Epithelial cell of esophagus (primary cell): ENCODE measurements at places on chromosomes 11 and 22.

DNA sequence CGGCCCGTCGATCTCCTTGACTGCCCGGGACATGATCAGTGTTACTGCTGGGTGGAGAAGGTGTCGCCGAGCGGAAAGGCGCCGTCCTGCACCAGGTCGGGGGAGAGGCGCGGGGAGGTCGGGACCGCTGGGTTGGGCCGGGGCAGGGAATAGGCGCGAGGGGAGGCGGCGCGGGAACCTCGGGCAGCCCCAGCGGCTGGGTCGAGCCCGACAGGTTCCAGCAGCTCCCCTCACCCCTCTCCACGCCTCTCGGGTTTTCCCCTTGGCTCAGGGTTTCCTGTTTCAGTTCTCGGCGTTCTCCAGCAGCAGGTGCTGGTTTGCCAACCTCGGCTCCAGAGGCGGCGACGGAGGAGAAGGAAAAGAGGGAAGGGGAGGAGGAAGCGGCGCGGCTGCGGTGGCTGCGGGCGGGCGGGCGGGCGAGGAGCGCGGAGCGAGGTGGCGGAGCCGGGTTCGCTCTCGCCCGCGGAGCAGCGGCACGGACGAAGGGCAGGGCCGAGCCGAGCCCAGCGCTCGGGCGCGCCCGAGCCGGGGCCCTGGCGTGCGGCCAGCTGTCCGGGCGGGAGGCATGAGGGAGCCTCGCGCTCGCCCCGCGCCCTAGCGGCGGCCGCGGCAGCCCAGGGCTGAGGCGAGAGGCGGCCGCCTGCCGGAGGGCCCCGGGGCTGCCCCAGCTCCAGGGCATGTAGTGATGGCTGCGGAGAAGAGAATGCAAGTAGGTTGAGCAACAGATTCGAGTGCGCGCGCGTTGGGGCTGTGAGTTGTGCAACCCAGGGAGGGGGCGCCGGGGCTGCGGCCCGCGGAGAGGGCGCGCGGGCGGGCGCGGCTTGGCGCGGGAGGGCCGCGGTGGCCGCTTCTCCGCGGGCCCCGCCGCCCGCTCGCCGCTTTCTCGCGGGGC is at the start of gene ZC3H12C:
TSS of gene ZC3H12C (plus strand) at position 878 of the 892 bp plus-strand sequence. CDS start 20 bp downstream, outside the sequence.
- peak; percentile 94 for DNase-seq

DNA sequence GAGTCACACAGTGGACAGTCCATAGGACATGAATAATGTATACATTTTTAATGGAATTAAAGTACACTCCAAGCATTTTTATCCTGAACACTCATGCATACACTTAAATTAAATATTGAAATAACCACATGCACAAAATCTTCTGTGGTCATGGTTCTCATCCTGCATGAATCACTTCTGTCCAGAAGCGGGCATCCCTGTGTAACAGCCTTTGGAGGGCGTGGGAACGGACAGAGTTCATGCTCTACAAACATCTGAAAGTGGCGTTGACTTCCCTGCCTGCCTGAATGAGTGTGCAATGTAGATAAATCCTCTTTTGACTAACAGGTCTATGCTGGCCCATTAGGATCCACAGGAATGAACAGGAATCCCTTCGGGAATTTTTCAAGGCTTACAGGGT is 780.2 kb downstream of the BRD1 start:
- DNase-seq, result no peak

- peak; percentile 91 for DNase-seq
These were observed 115.9 kb upstream of the CCDC179 start for GRCh38 chr11:22976146-22976545.

DNA sequence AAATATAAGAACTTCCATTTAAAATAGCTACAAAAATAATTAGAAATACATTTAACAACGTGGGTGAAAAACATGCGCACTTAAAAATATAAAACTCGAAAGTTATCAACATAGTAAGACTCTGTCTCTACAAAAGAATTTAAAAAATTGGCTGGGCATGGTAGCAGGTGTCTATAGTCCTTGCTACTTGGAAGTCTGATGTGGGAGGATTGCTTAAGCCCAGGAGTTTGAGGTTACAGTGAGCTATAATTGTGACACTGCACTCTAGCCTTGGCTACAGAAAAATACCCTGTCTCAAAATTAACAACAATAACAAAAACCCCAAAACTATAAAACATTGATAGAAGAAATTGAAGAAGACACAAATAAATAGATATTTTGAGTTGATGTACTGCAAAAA is 13.8 kb upstream of the CASP12 start:
- no peak for DNase-seq

DNA sequence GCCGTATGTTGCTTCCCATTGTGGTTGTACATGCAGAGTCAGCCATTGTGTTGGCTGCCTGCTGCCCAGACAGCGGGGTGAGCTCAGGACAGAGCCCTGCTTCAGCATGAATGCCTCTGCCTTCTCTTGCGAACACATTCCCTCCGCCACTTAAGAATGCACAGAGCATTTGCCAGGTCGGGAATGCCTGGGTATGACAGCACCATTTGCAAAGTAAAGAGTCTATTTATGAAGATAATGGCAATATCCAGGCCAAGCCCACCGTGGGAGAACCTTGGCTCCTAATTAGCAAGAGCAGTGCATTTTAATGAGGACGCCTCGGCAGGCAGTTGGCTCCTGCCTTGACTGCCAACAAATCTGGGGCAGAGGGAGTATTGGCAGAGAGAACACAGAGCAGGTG is 62.5 kb upstream of the SORL1 start:
- DNase-seq, result peak; percentile 24

DNA sequence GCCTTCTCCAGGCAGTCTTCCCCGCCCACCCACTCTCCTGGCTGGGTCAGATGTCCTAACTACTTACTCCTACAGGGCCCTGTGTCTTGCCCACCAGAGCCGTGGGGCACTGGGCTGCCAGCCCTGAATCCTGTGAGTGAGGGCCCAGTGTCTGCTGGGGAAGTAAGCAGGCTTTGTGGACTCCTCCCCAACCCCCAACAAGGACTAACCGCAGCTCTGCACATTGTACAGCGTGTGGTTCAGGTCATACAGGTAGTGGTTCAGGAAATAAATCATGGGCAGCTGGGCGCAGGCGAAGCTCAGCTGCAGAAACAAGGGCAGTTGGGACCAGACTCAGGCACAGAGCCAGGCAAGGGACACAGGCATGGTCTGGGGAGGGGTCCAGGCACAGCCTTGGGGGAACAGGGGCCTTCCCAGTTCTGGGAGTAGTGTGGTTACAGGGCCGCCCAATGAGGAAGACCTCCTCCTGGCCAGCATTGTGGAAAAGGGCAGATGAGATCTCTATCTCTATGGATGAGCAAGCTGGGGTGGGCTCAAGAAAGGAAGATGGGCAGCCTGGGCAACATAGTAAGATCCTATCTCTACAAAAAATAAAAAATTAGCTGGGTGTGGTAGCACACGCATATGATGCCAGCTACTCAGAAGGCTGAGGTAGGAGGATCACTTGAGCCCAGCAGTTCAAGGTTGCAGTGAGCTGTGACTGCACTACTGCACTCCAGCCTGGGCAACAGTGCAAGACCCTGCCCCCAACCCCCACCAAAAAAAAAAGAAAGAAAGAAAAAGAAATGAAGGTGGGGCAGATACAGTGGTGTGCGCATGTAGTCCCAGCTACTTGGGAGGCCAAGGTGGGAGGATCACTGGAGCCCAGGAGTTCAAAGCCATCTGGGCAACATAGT is 5.5 kb downstream of the UNC93B1 start:
- DNase-seq, result peak; percentile 0

- peak; percentile 57 for DNase-seq
These were observed 3.5 kb downstream of the PLXNB2 start for GRCh38 chr22:50303848-50304527.

- DNase-seq, result no peak
These were observed 166.6 kb downstream of the MIAT start for GRCh38 chr22:26823966-26824365.

DNA sequence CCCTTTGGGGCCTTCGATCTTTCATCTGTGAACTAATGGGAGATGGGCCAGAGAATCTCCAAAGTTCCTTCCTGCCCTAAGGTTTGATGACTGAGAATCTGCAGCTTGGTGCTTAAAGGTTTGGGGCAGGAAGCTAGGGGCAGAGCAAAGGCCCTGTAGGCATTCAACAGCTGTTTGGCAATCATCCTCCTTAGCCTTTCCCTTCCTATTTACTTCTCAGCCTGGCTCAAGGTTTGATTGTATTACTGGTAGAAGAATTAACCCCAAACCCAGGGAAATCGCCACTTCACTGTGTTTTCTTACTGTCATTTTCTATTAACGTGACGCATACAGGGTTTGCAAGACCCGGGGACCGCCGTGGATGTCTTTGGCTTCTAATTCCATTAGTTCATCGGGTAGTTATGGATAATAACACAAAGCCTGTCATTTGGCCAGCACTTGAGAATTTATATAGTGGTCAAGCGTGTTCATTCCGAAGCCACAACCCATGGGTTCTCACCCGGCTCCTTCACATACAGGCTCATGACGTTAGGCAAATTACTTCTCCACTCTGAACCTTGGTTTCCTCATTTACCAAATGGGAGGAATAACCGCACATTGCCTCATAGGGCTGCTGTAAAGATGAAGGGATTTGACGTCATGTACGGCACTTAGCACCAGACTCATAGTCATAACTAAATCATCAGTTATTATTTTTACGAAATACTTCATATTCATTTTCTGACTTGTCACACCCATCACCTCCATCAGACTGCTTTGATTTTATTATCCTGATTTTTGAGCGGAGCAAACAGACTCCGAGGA is 158.1 kb downstream of the FBXO7 start:
- no peak for DNase-seq

- no peak for DNase-seq
These were observed 84.9 kb downstream of the DDIAS start for GRCh38 chr11:82986446-82986845.

- no peak for DNase-seq
These were observed 43.6 kb downstream of the MAPK1 start for GRCh38 chr22:21823740-21824444.

- DNase-seq, result no peak
These were observed 33.1 kb downstream of the TREH start for GRCh38 chr11:118646393-118646792.

GRCh38 chr11:110830747-110831146 is 118.5 kb upstream of the ARHGAP20 start:
- DNase-seq, result peak; percentile 83

DNA sequence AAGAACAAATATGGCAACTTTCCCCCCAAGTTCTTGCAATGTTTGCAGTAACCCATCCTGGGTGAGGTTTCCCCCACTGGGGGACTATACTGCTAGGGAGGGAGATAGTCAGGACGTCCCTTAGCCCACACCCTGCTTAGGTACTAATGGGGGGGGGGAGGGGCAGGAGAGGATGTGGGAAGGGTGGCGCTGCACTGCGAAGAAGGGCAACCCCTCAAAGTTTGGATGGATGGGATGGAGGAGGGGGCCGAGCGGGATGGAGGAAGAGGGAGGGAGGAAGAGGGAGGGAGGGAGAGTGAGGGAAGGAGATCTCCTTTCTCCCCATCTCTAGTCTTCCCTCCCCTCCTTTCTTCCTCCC is 100.6 kb upstream of the HSD17B12 start:
- DNase-seq, result no peak

DNA sequence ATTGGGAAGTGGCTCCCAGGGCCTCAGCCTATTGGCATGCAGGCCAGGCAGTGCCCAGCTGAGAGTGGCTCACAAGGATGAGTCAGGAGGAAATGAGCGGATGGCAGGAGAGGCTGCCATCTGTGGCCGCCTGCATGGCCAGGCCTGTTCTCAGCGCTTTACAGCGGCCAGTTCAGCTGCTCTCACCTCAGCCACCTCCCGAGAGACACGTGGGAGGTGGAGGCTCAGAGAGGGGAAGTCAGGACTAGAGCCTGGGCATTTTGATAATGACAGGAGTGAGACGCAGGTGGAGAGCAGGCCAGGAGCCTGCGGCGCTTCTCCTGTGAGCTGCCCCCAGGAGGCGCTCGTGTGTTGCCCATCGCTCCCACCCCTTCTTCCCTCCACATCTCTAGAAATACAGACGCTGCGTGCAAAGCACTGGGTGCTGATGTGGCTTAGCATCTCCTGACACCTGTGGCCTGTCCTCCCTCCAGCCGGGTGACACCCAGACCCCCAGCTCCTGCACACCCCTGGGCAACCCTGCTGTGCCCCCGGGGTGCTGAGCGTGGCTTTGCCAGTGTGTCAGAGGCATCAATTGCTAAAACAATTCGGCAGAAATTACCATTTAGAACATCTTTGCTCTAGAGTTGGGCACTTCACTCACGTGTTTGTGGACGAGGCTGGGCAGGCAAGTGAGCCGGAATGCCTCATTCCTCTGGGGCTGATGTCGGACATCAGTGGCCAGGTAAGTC is 21.4 kb upstream of the PANX2 start:
- DNase-seq, result peak; percentile 96

- DNase-seq, result no peak
These were observed 101.7 kb downstream of the DEUP1 start for GRCh38 chr11:93432247-93432646.

DNA sequence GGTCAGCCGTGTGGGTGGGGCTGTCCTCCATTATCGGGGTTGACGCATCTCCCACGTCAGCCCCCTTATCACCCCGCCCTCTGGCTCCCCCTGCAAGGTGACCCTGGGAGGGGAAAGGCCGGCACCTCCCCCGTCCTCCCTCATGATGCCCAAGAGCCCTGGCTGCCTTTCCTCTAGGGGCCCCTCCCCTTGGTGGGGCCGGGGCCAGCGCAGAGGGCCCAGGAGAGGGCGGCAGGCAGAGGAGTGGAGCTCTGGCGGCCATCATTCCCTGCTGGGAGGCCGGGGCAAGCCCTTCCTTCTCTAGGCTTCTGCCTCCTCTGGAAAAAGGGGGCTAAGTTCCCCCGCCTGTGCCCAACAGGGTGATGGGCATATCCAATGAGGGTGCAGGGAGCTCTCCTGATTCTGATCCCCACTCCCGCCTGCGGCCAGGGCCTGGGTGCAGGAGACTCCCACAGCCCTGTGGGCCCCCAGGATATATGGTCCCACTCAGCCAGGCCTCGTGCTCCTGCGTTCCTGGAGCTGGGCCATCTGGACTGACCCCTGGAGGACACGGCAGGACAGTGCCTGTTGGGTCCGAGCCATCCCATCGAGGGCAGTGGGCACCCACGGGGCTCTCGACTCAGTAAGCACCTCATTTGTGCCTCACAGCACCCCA is 12.3 kb downstream of the MYRF start:
- no peak for DNase-seq

GRCh38 chr11:80188076-80188627 is 747.3 kb upstream of the TENM4 start:
- DNase-seq, result no peak

- DNase-seq, result no peak
These were observed 608.6 kb upstream of the KIRREL3 start for GRCh38 chr11:127609025-127609773.

DNA sequence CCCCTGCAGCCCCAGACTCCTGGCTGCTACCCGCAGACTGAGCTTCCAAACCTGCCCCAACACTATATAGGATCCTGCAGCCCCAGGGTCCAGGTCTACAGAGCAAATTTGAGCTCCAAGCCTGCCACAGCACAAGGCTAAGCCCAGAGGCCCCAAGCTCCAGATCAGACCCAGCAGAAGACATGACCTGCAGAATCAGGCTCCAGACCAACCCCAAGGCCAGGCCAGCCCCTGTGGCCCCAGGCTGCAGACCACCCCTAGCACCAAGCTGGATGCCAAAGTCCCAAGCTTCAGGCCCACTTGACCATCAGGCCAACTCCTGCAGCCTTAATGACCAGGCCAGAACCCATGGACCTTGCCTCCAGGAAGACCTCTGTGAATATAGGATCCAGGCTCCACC is 145.3 kb downstream of the DLG2 start:
- DNase-seq, result no peak
